Activated CD4-positive, alpha-beta T cell treated with anti-CD3 and anti-CD28 coated beads for 4 hours (primary cell): ENCODE measurements at places on chromosomes 16 and 17.

- no peak for DNase-seq
These were observed 53.1 kb upstream of the USP7 start for GRCh38 chr16:9016824-9017223.

GRCh38 chr17:58808609-58809563 is 53.2 kb downstream of the PPM1E start:
- no peak for DNase-seq

DNA sequence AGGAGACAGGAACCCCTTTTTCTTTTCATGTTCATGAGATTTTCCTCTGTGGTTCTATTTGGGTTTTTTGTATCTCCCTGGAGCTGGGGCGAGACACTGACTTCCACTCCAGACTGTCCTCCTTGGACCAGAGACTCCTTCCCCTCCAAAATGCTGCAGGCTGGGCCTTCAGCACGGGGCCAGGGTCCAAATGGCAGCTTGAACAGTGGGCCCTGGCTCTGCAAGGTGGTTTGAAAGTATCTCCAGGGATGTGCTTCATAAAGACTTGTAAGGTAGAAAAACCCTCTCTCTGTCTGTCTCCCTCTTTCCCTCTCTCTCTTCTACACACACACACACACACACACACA is 236.1 kb downstream of the ZNF423 start:
- no peak for DNase-seq

- DNase-seq: no peak
These were observed 331.4 kb upstream of the CDH5 start for GRCh38 chr16:66035096-66035495.

DNA sequence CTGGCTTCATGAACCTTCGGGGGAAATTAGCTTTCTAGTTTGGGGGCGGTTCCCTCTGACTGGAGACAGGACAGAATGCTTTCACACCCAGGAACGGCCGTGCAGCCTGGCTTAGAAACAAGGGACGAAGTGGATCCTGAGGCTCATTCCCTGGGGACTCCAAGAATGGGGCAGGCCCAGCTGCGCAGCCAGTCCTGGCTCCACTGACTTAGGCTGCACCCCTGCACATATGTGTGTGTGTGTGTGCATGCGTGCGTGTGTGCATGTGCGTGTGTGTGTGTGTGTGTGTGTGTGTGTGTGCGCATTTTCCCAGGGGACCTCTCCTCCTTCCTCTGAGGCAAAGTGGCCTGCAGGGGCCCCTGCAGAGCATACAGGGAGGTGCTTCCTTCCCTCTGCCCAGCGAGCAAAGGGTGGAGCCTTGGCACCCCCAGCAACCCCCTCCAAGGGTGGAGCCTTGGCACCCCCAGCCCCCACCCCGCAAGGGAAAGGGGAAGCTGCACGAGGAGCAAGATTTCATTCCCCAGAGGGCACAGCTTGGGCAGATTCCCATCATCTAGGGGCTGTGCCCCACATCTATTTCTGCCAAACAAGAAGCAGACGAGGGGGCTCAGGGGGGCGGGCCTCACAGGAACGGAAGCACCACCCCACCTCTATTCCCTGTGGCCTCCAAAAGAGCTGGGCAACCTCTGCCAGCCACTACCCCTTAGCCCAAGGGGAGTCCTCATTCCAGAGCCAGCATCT is 97.6 kb upstream of the CBX4 start:
- no peak for DNase-seq

DNA sequence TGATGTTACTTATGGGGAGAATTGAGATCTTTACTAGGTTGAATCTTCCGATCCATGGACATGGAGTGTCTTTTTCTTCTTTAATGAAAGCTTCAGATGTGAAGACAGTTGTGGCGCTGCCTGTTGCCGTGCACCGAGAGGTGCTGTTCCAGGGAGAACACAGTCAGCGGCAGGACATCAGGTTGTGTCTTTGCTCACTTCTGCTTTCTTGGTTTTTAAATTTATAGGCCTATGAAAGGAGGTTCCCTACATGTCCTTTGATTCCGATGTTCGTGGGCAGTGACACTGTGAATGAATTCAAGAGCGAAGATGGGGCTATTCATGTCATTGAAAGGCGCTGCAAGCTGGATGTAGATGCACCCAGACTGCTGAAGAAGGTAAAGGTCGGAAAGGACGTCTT is 49.8 kb downstream of the SEC14L1 start:
- DNase-seq: no peak

DNA sequence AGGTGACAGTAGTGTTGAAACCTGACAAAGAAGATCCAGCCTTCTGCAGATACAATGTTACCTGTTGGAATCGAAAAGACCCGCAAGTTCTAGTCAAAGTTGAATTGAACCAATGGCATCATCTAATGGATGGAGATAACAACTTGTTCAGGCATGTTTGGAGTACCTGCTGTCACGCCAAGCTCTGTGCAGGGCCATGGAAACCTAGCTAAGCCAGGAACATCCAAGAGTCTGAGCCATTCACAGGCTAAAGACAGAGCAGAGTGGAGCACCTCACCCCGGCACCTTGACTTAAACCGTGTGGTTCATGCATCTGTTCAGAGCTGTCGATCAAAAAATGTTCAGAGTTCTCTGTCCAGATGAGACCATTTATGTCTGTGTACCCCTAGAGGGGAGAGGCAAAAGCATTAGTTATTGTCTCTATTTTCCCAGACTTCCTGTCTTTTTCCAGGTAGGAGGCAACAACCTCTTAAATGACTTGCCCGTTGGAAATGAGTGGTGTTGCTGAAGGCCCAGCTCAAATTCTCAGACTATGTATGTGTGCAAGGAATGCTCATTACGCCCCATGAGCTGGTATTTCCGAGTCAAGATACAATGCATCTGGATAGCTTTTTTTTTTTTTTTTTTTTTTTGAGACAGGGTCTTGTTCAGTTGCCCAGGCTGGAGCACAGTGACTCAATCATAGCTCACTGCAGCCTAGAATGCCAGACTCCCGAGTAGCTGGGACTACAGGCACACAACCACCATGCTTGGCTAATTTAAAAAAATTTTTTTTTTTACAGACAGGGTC is 44.9 kb upstream of the XYLT1 start:
- no peak for DNase-seq
